ENCODE measurements at places on chromosomes 16 and 17.

- no peak for DNase-seq
These were observed 122.4 kb upstream of the NUDT7 start for GRCh38 chr16:77599793-77600415.

DNA sequence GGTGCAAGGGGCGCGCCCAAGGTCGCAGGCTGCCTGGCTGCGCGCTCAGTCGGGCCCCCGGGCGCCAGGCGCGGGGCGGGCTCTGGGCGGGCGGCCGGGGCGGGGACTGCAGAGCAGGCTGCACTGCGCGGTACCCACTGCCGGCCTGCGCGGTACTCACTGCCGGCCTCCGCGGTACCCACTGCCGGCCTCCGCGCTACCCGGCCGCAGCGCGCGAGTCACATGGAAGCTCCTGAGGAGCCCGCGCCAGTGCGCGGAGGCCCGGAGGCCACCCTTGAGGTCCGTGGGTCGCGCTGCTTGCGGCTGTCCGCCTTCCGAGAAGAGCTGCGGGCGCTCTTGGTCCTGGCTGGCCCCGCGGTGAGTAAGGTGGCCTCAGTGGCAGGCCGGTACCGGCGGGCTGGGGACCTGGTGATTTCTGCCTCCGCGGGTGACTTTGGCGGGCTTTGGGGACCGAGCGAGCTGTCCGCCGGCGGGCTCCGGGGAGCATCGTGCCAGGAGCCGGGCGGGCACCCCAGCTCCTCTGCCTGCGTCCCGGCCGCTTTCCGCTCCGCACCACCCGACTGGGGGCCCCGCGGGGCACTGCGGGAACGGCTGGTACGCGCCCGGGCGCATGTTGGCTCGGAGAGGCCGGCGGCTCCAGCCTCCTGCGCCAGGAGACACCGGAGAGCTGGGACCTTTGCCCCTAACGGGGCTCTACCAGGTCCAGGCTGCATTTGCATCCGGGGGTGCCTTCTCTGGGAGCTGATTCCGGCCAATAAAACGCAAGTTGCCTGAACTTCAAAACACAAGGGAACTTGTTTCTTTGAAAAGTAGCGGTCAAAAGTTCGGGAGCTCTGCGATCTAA, at the start of gene SLC47A1:
Gene SLC47A1, plus strand, starts transcription at position 137 of the 844 bp plus-strand sequence. Its CDS starts 86 bp downstream, at position 223.
- no peak for DNase-seq

GRCh38 chr17:5219536-5219935, 15.1 kb downstream of the SCIMP start:
- no peak for DNase-seq

DNA sequence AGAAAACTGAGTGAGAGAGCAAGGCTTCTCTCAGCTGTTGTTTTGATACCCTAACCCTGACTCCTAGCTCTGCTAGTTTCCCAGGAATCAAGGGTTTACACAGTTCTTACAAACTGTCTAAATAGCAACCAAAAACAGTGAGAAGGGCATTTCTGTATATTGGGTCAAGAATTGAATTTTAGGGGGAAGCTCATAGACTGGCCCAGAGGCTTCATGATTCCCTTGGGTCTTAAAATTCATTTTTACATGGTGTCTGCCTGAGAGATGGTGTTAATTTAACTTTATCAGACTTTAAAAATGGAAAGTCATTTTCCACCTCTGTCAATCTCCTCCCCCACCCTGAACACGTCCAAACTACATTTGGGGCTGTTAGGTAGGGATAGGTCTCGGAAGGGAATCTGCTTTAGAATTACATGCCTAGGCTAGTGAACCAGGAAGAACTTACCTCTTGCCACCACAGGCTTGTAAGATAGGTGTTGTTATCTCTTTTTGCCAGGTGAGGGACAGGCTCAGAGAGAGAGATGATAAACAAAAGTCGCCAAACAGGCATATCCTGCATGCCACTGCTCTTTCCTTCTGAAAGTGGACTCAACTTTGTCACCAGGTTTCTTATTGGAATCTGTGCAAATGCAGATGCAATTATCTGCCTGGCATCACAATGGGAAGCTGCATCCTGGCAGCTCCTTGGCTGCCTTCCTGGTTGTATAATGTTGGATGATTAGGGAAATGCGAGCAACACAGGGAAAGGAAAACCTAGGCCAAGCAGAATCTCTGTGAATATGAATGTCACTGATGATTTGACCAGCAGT, 3.1 kb downstream of the PHAF1 start:
- DNase-seq: no peak

DNA sequence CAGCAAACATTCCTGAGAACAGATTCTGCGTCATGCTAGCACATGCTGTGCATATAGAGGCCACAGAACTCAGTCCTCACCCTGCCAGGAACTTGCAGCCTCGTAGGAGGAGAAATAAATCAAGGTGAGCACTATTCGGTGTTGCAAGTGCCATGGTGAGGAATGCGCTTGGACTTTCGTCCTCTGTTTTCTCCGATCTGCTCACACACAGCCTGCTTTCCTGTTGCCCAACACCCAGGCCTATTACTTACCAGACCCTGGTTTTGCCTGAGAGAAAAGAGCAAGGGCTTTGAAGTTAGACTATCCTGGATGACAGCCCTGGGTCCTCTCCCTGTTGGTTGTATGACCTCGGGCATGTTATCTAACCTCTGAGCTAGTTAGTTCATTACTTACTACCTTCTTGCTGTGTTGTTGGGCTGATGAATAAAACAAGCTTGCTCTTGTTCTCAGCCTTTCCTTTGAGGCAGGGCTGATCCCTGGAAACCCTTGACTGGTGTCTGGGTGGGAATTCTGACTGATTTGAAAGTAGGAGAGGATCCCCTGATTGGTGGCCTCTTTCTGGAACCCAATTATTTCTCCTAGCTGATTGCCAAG, 2.9 kb downstream of the ACSF2 start:
- DNase-seq: no peak

DNA sequence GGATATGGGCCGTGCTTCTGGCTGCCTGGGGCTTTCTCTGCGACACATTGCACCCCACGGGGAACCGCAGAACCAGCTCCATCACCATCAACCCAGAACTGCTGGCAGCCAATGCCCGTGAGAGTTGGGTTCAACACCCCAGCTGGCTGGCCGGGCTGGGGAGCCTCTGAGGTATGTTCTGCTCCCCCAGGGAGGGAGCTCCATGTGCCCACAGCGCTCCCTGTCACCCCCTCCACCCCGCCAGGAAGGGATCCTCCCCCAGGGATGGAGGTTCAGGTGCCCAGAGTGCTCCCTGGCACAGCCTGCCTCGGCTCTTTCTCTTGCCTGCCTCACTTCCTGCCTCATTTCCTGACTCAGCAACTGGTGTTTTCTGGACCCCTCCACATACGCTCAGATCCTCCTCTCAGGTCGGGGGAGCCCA, 24.2 kb upstream of the MPRIP start:
- DNase-seq: no peak

DNA sequence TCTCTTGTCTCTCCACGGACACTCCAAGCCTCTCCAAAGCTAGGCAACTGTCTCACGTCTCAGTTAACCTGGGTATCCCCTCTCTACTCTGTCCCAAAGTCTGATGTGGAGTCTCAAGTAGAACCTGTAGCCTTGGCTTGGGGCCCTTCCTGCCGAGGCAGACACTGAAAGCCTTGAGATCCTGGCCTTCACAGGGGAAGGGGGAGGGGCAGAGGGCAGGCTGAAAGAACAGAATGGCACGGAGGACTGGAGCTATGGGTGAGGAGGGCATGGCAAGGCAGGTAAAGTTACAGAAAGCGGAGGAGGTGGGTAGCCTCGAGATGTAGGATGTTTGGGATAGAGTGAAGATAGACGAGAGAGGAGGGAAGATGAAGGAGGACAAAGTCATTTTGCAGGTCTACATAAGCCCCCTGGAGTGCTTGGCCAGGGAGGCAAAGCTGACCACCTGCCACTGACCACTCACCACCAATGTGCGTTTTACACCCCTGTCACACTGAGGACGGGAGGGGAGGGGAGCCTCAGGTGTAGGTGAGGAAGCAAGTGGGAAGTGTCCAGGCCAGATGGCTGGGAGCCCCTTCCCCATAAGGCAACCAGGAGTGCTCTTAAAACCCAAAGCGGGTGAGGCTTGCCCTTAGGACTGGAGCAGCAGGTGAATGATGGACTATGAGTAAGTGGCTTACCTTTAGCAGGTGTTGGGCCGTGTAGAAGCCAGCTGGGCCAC, 1.3 kb downstream of the FDXR start:
- DNase-seq: no peak

DNA sequence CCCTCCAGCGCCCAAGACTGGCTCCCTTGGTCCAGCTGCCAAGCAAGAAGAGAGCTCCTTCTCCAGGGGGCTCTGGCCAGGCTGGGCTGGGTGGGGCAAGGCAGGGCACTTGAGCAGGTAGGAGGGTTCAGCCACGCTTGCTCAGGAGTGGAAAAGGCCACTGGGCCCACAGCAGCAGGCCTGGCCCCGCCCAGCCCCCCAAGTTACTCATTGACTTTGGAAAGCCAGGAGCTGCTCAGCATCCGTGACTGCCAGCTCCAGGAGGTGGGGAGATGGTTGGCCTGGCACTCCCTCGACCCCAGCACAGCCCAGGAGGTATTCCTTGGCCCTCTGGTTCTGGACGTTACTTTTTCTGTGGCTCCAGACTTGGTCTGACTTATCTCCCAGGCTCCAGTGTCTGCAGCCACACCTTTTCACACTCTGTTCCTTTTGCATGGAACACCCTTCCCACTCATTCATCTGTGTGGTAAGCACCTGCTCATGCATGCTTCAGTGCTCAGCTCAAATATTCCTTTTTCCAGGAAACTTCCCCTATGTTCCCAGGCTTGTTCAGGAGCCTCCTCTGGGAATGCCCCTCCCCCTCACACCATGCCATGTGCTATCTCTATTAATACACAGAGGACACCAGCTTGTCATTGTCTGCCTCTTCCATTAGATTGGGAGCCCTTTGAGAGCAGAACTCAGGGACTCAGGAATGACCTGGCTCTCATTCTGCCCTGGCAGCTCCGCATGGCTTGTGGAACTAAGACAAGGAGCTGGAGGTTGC, at the start of gene CDH16:
Gene CDH16, minus strand, starts transcription at position 83 of the 766 bp plus-strand sequence. CDS start 820 bp downstream, outside the sequence.
- DNase-seq: no peak

- DNase-seq: peak; percentile 10
These were observed 178.3 kb downstream of the MRTFB start for GRCh38 chr16:14249291-14250032.

DNA sequence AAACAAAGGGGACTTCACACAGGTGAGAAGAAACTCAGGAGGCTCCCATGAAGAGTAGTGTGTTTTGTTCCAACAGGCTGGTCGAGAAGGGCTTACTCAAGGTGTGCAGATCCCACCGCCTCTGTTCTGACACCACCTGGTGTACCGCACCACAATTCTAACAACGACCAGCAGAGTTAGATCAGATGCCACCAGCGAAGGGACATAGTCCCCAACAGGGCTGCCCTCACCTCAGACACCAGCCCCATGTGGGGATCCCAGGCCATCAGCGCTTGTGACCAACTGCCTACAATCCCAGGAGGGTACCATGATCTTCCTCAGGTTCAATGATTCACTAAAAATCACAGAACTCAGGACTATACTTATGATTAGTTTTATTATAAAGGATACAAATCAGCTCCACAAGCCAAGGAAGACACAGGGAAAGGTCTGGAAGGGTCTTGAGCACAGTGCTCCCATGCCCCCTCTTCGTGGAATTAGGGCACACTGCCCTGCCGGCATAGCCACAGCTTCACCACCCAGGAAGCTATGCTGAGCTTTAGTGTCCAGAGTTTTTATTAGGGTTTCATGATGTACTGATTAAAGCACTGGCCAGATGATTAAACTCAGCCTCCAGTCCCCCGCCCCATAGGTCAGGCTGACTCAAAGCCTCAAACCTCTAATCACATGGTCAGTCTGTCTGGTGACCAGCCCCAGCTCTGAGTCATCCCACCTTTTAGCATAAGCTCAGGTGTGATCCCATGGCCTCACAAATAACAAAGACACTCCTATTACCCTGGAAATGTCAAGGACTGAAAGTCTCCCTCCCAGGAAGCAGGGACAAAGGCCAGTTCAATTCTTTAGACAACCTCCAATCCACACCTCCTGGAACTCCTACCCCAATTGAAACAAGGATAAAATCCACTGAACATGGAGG, 26.0 kb downstream of the TRIM25 start:
- no peak for DNase-seq

DNA sequence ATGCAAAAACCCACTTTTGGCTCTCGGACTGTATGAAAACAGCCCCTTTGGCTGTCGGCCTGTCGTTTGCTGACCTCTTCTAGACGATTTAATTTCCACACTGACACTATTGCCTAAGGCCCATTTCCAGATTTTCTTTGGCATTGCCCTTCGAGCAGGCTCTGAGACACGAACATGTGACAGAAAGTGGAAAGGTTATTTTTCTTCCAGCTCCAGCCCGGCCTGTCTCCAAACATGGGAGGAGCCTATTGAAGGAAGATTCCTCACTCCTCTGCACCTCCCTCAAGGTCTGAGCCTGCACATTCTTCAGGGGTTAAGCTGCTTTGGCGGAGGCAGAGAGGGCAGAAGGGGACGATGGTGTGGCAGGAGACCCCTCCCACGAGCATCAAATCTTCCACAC, 85.9 kb upstream of the FOXF1 start:
- no peak for DNase-seq

- DNase-seq: no peak
These were observed 20.2 kb downstream of the GNAO1 start for GRCh38 chr16:56211435-56211981.

DNA sequence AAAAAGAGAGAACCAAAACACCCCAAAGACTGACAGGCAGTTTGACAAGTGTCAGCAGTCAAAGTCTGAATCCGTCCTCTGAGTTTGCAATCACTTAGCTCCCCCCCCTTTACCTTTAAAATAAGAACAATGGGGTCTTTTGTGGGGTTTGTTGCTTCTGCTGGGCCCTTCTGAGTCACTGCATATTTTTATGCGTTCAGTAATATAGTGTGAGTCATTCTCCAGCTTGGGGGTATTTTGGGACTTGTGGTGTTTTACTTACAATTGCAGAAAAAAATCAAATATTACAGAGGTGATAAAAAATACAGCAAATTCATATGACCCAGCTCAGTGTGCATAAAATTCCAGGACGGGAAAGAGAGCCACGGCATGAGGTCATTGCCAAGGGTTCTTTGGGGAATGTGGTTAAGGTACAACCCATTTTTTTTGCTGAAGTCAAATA, 120.1 kb downstream of the CYLD start:
- no peak for DNase-seq

GRCh38 chr17:1112875-1113274, 66.9 kb downstream of the ABR start:
- no peak for DNase-seq

GRCh38 chr16:56884026-56884582, 19.1 kb downstream of the SLC12A3 start:
- DNase-seq: no peak

GRCh38 chr16:12201866-12202265, 225.3 kb downstream of the SNX29 start:
- DNase-seq: no peak

DNA sequence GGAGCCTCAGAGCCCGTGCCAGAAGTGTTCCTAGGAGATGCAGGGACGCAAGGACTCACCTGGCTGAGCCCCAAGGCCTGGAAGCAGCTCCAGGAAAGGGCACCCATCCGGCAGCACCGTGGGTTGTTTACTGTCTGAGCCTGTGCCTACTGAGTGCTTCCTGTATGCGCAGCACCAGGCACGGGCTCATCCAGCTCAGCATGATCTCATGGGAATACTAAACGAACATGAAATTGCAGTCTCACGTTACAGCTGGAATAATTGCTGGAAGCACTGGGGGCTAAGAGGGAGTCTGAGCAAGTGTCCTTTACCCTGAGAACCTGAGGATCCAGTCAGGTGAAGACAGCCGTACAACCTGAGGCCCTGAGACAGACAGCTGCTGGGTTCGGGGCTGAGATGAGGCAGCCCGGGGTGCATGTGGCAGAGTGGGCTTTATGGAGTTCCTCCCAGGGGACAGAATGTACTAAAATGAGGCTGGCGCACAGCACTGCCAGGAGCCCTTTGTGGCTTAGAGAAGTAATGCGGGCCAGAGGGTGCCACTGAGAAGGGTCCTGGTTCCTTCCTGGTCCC, 5.4 kb downstream of the CTRL start:
- no peak for DNase-seq

Data from stimulated activated CD4-positive, alpha-beta T cell treated with anti-CD3 and anti-CD28 coated beads, Interleukin-15, amount 100 ng/mL, for 1 hour (primary cell).